ENCODE measurements at places on chromosomes 5 and 9.

- DNase-seq: no peak
These were observed 5.7 kb downstream of the PCDHB4 start for GRCh38 chr5:141127305-141127704.

DNA sequence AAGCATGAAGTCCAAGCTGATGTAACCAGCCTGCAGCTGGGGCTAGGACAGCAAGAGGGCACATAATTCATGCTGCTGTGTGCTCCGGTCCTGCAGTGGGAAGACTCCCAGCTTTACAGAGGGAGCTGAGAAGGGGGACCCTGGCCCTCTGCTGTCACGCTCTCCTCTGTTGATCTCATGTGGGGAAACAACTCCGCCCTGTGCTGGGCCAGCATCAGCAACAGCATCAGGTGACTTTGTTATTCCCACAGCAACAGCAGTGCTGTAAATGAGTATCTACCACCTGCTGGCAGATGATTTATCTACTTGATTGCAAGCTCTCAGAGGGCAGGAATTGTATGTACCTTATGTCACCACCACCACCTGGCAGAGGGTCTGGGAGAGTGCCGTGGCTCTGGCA is 176.2 kb downstream of the COL23A1 start:
- no peak for DNase-seq

- no peak for DNase-seq
These were observed 124.4 kb downstream of the RFK start for GRCh38 chr9:76269789-76270188.

DNA sequence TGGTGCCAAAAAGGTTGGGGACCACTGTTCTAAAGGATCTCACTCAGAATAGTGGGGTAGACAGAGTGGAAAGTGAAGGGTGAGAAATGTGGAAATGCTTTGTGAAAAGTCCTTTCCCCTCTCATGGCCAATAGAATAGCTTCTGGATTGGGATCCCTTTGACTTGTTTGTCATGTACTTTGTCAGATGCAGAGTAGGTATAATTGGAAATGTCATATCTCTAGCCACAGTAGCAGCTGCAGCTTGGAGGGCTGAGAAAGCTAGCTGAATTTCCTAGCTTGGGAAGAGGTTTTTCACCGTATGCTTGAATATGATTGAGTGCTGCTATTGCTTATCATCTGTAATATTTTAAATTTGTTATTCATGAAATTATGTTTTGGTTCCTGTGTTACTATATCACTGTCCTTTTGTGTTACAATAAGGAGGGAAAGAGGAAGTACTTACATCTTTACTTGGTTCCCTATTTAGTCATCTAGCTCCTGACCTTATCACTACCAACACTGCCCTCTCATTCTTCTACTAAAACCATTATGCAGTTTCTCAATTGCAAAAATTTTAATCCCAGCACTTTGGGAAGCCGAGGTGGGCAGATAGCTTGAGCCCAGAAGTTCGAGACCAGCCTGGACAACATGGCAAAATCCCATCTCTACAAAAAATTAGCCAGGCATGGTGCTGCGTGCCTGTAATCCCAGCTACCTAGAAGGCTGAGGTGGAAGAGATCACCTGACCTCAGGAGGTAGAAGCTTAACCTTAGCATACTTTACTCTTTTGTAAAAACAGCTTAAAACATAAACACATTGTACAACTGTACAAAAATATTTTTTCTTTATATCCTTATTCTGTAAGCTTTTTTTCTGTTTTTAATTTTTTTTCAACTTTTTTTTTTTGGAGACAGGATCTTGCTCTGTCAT is 12.4 kb downstream of the SLC30A5 start:
- DNase-seq: no peak

DNA sequence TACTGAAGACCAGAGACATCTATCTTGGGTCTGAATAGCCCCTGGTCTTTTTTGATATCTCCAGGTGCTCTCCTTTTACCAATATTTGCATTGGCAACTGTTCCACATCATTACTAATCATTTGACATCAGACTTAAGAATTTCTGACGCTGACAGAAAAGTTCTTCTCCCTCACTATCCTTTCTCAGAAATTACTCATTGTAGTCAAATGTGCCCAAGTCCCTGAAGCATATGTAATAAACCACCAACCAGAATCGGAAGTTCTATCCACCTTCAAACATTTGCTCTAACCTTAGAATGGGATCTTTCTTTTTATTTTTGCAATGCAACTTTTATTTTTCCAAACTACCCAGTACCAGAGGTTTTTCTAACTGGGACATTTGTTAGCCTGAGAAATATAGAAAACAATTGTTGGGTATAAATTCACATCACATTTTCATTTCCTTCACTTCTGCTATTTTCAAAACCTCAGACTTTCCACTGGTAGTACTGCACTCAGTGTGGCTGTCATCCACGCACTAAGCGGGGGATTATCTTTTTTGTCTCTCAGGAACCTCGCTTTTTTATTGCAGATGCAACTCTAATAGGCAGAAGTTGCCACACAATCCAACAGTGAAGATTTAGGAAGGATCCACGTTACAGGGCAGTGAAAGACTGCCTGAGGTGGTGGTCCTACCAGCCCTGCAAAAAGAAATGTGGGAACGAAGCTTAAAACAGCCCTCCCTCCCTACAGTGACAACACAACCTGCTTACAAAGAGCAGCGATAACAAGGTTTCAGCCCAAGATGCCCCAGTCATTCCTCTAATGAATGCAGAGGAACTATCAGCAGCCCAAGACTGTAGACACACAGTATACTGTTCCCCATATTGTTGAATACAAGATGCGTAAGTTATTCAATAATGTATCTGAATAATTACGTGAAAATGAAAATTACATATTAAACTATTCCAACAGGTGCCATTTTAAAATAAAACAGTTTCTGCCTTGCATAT is 201.2 kb downstream of the EBF1 start:
- DNase-seq: no peak

DNA sequence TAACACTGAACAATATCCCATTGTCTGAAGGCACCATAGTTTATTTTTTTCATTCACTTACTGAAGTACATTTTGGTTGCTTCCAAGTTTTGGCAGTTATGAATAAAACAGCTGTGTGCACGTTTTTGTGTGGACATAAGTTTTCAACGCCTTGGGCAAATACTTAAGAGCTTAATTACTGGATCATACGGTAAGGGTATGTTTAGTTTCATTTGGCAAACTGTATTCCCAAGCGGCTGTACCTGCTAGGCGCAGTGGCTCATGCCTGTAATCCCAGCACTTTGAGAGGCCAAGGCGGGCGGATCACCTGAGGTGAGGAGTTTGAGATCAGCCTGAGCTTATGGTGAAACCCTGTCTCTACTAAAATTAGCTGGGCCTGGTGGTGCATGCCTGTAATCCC is 63.7 kb upstream of the FAM120A start:
- no peak for DNase-seq

Measured in cerebellar cortex (tissue), 1 donor.